ENCODE measurements at places on chromosomes 3 and 15.

GRCh38 chr3:151346292-151346691 is 16.9 kb upstream of the P2RY13 start:
- DNase-seq, result no peak

DNA sequence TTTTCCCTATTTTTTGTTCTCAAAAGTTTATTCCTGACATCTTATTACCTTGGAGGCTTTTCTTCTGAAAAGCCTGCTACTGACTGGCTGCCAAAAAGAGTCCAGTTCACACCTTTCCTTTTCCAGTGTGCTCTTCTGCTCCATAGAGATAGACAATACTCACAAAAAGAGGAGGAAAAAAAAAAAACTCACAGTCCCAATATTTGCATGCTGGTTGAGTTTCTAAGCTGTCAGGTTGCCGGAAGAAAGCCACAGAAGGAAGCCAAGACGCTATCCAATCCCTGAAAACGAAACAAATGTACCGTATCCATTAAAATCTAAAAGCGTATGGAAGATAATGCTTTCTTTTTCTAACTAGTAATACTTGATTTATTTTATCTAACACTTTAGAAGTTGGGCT is 299.5 kb downstream of the CADM2 start:
- no peak for DNase-seq

GRCh38 chr3:27976933-27977332 is 254.8 kb upstream of the EOMES start:
- no peak for DNase-seq

DNA sequence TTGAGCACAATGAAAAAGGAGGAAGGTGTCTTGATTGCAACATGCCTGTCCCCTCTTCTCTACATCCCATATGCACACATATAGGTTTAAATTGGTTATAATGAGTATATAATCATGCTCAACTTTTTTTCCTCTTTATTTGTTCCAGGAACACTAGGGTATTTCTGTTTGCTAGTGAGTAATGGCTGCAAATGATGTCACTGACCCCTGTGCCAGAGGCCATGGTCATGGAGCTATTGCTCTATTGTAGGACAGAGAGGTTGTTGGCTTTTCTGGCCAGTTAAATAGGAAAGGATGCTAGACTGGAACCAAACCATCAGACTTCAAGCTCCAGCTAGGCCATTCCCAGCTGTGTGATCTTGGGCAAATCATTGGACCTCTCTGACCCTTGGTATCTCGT is 9.6 kb downstream of the ARHGEF3 start:
- DNase-seq, result no peak

DNA sequence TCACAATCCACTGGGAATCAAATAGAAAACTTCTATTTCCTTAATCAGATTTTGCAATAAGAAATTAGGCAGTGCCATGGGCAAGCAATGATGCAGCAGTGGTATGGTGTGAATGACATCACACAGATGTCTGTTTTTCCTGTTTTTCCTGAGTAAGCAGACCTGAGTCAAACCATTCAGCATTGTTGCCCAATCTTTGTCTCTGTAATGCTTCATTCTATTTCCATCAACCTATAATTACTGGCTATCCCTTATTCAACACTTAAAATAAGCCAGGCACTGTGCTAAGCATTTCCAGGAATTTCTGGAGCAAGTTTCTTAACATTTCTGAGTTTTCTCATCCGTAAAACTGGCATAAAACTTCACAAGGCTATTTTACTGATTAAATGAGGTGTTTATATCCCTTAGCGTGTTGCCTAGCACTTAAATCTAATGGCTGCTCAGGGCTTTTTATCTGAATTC is 11.3 kb upstream of the OXSR1 start:
- no peak for DNase-seq

- no peak for DNase-seq
Measured at GRCh38 chr3:194632226-194632808, 902 bp downstream of the TMEM44 start.

DNA sequence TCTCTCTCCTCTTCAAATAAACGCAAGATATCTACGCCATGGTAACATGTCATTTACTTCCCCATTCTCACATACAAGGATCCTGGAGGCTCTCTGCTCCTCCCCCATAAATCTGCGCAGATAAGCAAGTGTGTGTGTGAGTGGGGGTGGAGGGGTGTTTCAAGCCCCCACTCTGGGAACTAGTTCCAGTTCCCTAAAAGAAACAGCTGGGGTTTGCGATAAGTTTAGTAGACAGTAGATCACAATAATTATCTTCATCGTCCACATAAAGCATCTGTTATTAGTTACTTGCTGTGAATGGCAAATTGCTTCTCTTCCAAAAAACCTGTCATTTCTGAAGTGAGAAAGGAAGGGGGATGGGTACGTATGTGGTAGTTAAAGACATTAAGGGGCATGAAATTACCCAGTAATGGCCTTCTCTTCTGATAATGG is 79.8 kb downstream of the RBPMS2 start:
- no peak for DNase-seq

GRCh38 chr3:30894521-30895251 is at the start of gene GADL1:
Gene GADL1 (minus strand): TSS chr3:30894661. CDS start chr3:30894614, 47 bp downstream.
- peak; percentile 23 for DNase-seq

- DNase-seq, result no peak
Measured at GRCh38 chr15:84805221-84805620, 11.9 kb upstream of the ALPK3 start.

GRCh38 chr15:63411866-63412265 is 30.2 kb upstream of the CA12 start:
- no peak for DNase-seq

DNA sequence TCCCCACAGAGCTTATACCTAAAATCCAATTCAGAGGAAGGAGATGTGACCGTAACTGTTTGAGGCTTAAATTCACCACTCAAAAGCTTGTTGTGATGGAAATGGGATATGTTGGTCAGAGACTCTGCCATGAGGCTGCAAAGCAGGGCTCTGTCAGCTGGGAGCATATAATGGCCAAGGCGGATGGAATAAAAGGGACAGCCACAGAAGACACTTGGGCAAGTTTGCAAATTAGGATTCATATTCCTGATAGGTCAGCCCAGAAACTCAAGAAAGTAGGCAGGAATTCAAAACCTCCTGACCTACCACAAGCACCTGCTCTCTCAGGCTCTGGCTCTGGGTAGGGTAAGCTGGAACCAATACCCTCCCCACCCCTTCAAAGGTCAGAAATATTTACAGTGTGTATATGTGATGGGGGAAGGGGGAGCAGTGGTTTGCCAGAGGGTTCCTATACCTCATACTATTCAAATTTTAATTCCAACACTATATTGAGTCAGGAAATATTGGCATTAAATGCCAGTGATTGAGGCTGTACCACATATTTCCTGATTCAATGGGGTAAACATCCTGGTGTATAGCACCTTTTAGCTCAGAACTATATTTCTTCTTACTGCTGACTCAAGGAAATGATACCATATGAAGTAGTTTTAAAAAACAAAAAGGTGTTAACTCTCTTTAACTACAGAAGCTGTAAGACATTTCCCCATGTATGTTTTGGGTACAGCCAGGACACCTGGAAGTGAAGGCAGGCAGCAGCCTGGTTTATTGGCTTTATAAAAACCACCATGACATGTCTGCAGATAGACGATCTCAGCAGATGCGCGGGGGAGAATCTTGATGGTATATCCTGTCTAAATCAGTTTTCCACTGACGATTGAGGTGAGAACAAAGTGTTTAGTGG is 19.2 kb downstream of the FYCO1 start:
- no peak for DNase-seq

GRCh38 chr15:59170295-59171066 is 36.2 kb upstream of the LDHAL6B start:
- peak; percentile 22 for DNase-seq

DNA sequence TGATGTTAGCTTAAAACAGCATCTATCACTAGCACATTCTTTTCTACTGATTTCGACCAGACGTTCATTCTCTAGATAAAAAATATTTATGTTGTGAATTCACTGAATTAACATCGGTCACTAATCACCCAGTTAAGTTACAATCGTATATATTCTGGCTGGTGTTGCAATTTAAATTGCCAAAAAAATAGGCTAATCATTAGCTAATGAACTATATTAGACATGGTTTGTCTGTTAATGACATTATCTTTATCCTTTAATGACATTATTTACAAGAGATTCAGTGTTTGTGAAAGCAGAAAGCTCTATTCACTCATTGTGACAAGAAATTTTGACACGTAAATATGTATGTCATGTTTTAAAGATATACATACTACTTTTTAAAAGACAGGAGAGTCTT is 6.7 kb downstream of the GHSR start:
- DNase-seq, result no peak

DNA sequence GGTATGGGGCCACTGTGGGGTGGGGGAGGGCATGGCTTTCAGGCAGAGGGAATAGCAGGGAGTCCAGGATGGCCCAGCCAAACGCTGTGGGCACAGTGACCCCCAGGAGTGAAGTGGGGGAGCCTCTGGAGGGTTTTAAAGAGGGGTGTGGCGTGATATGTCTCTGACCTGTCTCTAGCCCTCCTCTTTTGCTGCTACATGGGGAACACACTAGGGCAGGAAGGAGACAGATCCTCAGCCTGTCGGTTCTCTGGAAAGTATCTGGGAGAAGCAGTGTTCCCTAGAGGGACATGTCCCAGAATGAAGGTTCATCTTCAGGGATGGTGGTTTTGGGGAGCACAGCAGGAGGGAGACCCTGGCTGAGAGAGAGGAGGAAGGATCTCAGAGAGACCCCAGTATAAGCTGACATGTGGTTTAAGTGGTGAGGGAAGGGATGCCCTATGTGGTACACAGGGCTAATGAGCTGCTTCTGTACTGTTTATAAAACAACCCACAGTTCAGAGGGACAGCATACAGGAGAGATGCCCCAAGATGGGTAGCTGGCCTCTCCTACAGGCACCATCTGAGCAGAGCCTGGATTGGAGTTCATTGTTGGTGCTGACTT is 37.7 kb downstream of the TRIM71 start:
- DNase-seq, result no peak

DNA sequence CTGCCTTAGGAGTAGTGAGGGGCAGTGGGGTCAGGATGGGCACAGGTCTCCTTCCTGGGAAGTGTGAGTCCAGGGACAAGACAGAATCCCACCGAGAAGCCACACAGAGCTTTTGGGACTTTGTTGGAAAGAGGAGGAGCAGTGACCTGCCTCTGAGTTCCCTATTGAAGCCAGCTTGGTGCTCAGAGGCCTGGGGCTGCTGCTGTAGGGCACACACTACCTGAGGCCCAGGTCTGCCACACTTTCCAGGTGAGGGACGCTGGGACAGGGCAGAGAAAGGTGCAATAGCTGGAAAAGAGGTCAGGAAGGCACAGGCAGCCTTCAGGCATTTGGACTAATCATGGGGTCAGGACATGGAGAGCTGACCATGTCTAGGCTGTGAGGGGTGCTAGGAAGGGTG is 67.7 kb downstream of the SCN5A start:
- DNase-seq, result no peak

GRCh38 chr15:72006382-72006781 is 111.6 kb downstream of the MYO9A start:
- no peak for DNase-seq
